CD14-positive monocyte (primary cell): ENCODE measurements at places on chromosomes 1 and 21.

DNA sequence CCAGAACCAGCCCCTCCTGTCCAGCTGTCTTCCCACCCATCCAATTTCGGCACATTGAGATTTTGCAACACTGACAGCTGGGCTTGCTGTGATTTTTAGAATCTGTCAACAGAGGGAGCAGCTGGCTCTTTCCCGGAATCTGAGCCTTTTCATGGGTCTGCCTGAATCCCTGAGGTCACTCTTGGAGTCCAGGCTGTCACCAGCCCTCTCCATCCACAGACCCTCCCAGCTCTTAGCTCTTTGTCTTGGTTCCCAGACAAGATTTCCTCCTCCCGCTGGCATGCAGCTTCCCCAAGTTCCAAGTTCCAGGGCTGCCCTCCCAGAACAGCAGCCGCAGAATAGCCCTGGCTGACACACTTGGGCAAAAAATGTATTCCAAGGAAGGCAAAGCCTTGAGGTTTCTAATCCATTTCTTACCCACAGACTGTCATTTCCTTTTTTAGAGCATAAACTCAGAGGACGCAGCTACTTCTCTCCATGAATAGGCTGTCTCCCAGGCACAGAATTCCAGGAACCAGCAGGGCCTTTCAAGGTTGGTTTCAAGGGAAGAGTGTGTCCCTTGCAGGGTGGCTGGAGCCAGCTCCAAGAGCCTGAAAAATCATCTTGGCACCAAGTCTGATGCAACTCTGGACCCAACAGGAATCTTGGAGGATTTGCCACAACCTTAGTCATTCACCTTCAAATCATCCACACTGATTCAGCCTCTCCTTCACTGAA is 7.1 kb upstream of the TMEM61 start:
- no peak for DNase-seq

DNA sequence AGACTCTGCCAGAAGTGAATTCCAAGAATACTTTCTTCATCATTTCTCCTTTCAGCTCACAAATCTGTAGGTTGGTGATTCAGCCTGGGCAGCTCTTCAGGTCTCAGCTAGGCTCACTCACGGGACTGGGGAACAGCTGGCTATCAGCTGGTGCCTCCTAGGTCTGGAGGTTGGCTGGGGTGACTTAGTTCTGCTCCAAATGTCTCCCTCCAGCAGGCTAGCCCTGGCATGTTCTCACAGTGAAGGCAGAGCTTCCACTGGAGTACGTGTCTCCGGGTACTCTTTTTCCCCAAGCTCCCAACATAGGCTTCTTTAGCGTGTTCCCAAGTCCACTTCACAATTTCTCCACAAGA is 12.5 kb upstream of the VAMP4 start:
- DNase-seq = no peak

DNA sequence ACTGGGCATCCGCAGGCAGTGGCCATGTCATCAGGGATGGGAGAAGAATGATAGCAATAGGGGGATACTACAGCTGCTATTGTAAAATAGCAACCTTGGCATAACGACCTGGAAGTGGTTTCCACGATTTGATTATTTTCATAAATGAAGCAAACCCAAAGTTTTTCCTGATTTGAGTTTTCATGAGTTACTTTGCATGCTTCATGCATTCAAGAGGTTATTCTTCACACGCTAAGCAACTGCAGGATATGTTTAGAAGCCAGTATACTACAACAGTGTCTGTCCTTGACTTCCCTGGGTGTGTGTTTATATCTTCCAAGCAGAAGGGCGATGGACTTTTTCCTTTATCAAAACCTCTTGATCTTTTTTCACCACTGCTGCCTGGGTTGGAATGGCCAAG is 281.1 kb upstream of the DUSP10 start:
- DNase-seq = no peak

GRCh38 chr1:79117376-79117775 is 110.8 kb upstream of the ADGRL4 start:
- no peak for DNase-seq

GRCh38 chr21:34713621-34714020 is 44.8 kb downstream of the CLIC6 start:
- DNase-seq = no peak

DNA sequence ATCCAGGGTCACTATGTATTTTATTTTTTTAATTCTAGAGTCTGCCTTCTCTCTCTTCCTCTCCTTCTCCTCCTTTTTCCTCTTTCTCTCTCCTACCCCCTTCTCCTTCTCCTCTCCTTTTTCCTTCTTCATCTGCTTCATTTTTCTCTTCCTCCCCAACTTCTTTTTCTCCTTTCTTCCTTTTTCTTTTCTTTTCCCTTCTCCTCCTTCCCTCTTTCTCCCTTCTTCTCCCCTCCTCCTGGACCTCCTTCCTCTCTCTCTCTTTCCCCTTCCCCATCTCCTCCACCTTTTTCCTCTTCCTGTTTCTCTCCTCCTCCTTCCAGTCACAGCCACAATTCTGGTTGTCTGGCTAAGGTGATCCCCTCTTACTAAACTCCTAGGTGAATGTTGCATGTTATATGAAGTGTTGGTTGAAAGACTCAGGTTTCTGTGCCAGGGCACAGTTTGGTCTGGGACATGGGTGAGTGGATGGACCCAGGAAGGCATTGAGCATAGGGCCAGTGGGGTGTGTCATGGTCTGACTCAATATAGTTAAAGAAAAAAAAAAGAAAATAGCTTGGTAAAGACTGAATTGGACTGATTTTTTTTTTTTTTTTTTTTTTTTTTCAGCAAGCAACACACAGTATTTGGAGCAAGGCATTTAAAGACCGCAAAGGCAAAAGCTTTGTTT is 266.9 kb downstream of the TGFB2 start:
- DNase-seq = no peak

DNA sequence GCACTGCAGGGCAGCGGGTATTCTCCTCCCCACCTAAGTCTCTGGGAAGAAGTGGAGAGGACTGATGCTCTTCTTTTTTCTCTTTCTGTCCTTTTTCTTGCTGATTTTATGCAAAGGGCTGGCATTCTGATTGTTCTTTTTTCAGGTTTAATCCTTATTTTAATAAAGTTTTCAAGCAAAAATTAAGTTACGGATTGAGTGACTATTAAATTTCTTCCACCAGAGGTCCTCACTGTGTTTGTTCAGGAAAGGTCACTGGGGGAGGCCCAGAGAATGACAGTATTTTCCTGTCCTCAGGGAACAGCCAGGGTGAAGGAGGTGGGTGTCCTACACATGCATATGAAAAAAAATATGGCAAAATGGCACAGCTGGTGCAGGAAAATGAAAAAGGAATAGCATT is 4.4 kb upstream of the ELF3 start:
- DNase-seq = no peak

- no peak for DNase-seq
Measured at GRCh38 chr1:197320991-197321531, 53.0 kb downstream of the CRB1 start.

DNA sequence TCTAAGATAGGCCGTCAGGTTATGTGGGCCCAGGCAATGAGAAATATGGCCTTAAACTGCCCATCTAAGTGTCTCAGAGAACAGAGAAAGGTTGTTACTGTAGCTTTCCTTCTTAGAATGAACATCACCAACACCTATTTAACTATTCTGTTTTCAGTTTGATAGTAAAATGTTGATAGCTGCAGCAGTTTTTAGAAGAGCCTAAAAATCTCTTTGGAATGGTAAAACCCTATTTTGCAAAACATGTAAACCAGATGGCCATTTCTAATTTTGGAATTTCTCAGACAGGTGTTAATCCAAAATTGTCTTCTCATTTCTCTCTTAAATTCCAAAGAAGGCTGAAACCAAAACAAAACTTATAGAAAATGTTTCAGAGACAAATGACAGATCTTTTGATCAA is 57.5 kb downstream of the DIPK1A start:
- DNase-seq = no peak
